ENCODE measurements at places on chromosomes 5 and 9.

DNA sequence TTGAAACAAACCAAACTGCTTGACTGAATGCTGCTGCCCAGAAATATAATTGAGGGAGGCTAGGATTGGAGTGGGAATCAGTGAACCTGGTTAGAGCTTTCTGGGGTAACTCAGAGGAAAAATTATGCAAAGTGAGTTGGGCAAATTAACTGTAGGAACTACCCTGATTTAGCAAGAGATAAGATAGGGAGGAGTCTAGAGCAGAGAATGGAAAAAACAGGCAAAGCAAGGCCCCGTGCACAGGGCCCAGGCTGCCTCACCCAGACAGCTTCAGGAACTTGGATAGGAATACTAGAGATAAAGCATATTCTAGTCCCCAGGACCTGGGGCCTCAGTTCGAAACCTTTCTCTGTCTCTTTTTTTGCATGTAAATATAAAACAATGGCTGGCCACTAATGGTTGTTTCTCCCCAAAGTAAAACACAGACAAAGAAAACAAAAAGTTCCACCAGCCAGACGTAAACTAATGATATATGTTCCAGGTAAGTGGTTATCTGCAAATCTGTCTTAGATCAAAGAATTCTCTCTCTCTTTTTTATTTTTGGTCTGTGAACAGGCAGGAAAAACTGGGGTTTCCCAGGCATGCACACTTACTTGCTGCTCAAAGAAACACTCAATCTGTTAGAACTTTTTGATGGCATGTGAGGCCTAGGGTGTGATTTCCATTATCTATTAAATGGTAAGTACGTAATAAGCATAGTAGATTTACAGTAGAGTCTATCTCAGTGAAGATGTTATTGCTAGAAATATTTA lies 168.1 kb upstream of the MAP3K1 start:
- DNase-seq, result no peak

- DNase-seq, result no peak
These were observed 164.8 kb downstream of the HSD17B3 start for GRCh38 chr9:96136992-96137670.

DNA sequence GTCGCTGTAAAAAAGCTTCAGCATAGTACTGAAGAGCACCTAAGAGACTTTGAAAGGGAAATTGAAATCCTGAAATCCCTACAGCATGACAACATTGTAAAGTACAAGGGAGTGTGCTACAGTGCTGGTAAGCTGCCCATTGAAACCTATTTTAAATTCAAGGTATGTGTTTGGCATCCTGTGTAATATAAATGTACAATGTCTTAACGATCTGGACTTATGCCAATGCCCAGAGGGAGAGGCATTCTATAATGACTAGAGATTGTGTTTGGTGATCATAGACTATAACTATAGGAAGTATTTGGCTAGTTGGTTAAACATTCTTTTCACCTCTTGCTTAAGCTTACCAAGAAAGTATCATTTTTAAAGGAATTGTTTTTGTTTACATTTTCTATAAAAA lies 95.7 kb downstream of the INSL6 start:
- DNase-seq, result no peak

- DNase-seq, result no peak
These were observed 238.8 kb downstream of the DMAC1 start for GRCh38 chr9:7560669-7561305.

DNA sequence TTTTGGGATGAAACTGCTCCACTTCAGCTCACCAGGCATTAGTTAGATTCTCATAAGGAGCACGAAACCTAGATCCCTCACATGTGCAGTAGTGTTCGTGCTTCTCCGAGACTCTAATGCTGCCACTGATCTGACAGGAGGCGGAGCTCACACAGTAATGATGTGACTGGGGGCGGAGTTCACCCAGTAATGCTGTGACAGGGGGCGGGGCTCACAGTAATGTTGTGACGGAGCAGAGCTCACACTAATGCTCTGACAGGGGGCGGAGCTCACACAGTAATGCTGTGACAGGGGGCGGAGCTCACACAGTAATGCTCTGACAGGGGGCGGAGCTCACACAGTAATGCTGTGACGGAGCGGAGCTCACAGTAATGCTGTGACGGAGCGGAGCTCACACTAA lies 27.1 kb upstream of the LRRC14B start:
- DNase-seq, result no peak

- DNase-seq, result no peak
These were observed 357.1 kb downstream of the CDH18 start for GRCh38 chr5:19630876-19631275.

DNA sequence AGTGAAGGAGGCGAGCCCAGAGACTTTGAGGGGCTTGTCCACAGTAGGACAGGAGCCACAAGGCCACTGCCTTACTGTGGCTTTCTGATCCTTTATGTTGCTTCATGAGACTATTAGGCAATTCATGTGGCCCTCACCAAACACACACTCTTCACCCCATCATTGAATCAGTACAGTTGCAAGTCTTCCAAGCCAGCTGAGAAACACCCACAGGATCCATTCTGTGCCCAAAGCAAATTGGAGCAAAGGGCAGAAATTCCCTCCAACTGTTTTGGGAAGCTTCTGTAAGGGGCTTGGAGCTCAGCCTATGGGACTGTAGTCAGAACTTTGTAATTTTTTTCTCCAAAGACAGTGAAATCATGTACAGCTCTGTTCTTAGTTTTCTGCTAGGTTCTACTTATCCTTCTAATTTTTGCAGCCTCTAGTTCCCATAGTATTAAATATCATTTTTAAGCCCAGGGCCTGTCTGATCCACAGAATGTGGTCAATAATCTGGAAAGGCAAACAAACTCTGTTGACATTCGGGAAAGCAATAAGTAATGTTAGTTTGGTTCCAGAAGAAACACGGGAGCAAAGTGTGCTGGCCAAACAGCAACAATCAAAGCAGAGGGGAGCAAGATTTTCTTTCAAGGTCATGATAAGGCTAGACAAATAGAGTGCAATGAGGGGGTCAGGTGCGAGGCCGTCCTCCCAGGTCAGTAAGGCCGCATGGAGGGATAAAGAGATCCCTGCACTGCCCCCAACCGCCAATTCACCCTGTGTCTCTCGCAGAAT lies 47.0 kb downstream of the UBE2QL1 start:
- no peak for DNase-seq

DNA sequence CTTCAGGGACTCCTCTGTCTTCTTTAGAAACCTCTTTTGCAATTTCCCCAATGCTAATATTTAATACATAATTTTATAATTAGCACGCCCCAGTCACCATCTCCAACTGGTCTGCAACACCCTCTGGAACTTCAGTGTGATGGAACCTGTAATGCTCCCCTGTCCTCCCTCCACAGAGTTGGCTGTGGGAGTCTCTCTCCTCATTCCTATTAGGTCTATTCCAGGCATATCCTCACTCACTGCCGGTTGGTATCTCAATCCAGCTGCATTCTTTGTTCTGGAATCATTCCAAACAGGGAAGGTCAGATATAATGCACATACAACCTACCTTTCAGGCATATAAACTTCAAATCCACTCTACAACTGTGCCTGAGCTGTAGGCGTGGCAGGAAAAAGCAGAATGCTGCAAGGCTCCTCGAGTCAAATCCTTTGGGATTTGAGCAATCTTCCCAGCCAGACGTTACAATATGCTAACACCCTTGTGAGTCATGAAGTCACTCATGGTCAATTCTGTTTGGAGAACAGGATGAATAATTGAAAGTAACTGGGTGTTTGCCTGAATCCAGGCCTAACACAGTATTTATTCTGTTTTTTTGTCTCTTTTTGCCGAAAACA lies 293.8 kb downstream of the CWC27 start:
- no peak for DNase-seq

GRCh38 chr5:26569929-26570258 lies 468.5 kb downstream of the CDH9 start:
- DNase-seq, result no peak

DNA sequence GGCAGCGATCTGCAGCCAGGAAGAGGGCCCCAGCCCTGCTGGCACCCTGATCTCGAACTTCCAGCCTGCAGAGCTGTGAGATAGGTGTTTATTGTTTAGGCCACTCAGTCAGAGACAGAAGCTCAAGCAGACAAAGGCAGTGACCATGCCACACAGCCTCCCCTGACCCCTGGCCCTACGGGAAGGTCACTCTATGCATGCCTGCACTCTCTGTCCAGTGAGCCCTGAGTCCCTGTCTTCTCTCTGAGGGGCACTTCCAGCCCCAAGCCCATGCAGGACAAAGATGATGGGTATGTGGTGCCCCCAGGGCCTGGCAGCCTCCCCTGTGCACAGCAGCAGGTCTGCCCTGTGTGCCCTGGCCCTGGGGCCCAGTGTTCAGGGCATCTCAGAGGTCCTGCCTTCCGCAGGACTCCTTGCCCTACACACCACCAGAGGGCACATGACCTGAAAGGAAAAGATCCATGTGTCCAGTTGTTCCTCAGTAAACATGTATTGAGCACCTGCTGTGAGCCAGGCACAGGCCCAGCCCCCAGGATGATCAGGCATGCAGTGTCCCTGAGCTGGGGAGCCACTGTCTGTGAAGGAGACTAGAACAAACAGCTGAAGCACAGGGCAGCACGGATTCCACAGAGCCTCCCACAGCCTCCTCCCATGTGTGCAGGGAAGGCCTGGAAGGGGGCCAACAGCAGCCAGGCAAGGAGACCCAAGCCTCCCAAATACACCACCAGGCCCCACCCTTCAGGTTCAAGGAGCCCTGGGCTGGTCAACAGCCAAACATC lies 109.3 kb downstream of the ATPSCKMT start:
- DNase-seq, result no peak

DNA sequence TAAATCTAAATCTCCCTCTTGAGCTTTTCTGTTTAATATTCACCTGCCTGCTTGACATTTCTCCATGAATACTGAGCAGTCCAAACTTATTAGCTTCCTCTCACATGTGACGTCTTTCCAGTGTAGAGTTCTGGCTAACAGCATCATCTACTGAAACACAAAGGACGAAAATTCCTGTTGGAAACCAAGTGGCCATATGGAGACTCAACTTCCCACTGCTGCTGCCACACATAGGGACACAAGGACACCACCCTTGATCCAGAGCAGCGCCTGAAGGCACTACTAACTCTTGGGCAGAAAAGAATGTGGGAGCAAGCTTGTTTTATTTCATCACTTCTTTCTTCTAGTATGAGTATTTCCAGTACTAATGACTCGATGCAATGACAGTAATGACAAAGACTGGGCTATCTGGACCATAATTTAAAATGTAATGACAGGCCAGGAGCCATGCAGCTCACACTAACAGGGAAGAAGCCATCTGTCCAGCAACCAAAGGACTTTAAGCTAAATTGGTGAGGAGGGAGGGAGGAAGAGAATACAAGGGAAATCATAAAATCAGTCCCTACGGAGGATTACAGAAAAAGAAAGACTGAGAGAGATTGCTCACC lies 19.2 kb downstream of the RNF130 start:
- DNase-seq, result no peak

- no peak for DNase-seq
These were observed 482 bp downstream of the IARS1 start for GRCh38 chr9:92293075-92293354.
